ENCODE measurements at places on chromosomes 12 and 14. TPM values are rescaled to one million over a fixed set of nuclear protein-coding genes. Genes with fewer than 3 reads are reported as not detected.

AMIGO2 gene
- 19.3 TPM for total RNA-seq

RAPGEF3 gene
- total RNA-seq, result 6.7 TPM

RDH11 gene
- 103 TPM for total RNA-seq

OTUB2 gene
- 7.7 TPM for total RNA-seq

L3HYPDH gene
- 108 TPM for total RNA-seq

PRPF39 gene
- total RNA-seq, result 19.2 TPM

PLEKHD1 gene
- total RNA-seq, result 0.15 TPM

HSPB8 gene
- total RNA-seq, result 11.4 TPM

APEX1 gene
- 147 TPM for total RNA-seq

NUDT14 gene
- total RNA-seq, result 82.1 TPM

TEX52 gene
- not detected for total RNA-seq

CLEC2A gene
- not detected for total RNA-seq

CDCA4 gene
- total RNA-seq, result 113 TPM

PSMD9 gene
- total RNA-seq, result 241 TPM

- DNase-seq, result no peak
These were observed 236.0 kb downstream of the ETNK1 start for GRCh38 chr12:22860926-22861325.

GRCh38 chr12:6368906-6369525, 6.3 kb downstream of the SCNN1A start:
- DNase-seq, result no peak

GRCh38 chr14:75800792-75801191, 139.7 kb downstream of the TTLL5 start:
- DNase-seq, result peak; percentile 34

- DNase-seq, result no peak
These were observed 75.9 kb downstream of the LMNTD1 start for GRCh38 chr12:25477217-25477616.

DNA sequence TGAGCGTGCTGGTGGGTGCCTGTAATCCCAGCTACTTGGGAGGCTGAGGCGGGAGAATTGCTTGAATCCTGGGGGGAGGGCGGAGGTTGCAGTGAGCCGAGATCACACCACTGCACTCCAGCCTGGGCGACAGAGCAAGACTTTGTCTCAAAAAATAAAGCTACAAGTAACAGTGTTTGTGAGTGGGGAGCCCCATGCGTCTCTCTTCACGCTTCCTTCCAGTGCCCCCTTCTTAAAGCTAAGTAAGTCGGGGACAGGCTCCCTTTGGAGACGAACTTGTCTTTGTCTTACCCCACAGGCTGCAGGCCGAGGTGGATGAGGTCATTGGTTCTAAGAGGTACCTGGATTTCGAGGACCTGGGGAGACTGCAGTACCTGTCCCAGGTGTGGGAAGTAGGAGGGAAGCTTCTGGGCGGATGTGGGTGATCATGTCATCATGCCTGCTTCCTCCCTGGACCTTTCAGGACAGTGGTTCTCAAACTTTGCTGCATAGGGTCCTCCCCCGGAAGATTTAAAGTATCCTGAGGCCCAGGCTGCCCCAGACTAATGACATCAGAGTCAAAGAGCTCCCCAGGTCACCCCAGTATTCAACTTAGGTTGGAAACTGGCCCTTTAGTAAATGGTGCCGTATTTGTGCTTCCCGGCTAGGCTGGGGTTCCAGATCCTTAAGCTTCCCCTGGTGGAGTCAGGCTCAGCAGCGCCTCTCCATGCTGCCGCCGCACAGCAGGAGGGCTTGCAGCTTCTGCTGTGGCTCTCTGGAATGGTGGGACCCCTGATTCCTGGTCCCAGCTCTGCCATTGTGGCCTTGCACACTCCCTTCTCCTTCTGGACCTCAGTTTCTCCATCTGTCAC, 37.1 kb downstream of the CYP46A1 start:
- no peak for DNase-seq

GRCh38 chr14:92729634-92730358, 18.6 kb downstream of the LGMN start:
- peak; percentile 88 for DNase-seq

GRCh38 chr14:73719791-73720190, 5.6 kb upstream of the PNMA1 start:
- DNase-seq, result peak; percentile 0

DNA sequence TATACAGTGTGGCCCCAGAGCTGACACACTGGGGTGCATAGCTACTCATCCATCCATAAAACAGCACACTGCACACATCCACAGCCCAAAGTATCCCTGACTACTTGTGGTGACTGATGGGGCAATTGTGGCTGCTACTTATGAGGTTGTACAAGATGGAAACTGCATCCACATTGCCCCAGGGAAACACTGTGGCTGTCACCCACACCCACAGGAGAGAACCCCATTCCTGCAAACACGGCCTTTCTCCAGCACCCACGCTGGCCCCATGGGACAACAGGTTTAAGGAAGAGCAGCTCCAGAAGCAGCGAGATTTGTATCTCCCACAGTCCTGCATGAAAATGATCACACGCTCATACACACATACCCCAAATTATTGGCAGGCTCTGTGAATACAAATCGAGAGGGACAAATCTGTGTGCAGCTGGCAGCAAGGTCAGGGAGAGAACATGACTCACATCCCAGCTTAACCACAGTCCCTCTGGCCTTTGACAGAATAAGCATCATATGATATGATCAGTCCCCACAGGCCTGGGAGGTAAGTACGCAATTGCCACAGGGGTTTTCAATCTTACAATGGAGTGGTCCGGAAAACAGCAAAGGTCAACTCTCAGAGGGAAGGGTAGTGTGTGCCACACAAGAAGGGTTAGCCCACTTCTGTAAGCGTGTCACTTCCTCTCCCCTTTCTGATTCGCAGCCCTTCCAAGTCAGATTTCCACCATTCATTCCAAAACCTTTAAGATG, 61.9 kb downstream of the ESR2 start:
- peak; percentile 88 for DNase-seq

DNA sequence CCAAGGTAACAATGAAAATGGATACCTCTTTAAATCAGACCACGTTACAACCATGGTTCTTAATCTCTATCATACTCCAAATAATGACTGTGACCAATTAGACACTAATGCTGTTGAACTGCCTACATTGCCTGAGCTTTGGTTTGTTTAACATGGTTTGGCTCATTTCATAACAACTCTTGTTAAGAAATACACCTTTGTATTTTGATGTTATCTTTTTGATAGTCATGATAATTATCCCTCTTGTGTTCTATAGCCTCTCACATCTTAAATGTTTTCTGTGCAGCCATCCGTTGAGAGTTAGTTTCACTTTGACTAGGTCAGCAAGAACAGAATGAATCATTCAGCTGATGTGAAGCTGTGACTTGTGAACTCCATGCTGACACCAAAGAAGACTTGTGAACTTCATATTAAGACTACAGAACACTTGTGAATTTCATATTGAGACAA, 75.5 kb upstream of the RERGL start:
- DNase-seq, result peak; percentile 6

GRCh38 chr12:56995201-56995929, 11.0 kb downstream of the ZBTB39 start:
- DNase-seq, result no peak

GRCh38 chr14:50974118-50974517, 29.8 kb upstream of the PYGL start:
- DNase-seq, result no peak

GRCh38 chr14:86035882-86036281, 505.9 kb downstream of the FLRT2 start:
- DNase-seq, result peak; percentile 34

- no peak for DNase-seq
These were observed 193.0 kb upstream of the TMEM132C start for GRCh38 chr12:128073937-128074336.

DNA sequence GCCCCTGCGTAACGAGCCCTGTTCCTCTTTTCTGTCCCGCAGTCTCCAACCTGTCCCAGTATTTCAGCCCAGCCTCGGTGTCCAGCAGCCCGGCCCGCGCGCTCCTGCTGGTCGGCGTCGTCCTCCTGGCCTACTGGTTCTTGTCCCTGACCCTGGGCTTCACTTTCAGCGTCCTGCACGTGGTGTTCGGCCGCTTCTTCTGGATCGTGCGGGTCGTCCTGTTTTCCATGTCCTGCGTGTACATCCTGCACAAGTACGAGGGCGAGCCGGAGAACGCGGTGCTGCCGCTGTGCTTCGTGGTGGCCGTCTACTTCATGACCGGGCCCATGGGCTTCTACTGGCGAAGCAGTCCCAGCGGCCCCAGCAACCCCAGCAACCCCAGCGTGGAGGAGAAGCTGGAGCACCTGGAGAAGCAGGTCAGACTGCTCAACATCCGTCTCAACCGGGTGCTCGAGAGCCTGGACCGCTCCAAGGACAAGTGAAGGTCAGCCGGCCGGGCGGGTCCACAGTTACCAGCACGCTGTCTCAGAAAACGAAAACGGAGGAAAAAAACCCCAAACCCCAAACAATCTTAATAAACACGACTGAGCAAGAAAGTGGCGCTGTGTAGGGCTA, 31.6 kb downstream of the BRI3BP start:
- no peak for DNase-seq

DNA sequence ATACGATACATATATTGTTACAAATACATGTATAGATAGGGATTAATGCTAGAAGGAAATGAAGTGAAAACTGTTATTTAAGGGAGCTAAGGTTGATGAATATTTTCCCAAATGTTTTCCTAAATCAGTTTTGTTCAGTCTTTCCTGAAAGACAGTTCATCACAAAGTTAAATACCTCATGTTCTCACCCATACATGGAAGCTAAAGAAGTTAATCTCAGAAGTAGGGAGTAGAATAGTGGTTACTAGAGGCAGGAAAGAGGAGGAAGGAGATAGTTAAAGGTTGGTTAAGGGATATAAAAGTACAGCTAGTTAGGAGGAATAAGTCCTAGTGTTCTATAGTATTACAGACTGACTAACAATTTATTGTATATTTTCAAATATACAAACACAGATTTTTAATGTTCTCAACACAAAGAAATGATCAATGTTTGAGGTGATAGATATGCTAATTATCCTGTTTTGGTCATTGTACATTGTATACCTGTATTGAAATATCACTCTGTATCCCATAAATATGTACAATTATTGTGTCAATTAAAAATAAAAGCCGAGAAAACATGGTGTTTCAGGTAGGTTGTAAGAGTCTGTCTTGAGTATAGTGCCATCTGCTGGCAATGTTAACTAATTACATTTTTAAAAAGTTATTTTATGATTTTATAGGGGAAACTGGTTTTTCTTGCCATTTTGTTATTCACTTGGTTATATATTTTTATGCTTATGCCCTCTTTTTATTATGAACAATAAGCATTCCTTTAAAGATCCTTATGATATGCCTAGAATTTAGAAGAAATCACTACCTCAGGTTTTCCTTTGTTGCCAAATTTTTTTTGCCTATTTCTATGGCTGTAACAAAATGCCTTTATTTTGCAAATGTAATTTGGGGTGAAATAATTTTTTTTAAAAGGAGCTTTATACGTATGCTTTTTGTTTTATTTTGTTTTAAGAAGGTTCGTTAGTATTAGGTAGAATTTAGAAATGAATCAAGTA, 26.9 kb downstream of the ZDHHC17 start:
- DNase-seq, result peak; percentile 57

DNA sequence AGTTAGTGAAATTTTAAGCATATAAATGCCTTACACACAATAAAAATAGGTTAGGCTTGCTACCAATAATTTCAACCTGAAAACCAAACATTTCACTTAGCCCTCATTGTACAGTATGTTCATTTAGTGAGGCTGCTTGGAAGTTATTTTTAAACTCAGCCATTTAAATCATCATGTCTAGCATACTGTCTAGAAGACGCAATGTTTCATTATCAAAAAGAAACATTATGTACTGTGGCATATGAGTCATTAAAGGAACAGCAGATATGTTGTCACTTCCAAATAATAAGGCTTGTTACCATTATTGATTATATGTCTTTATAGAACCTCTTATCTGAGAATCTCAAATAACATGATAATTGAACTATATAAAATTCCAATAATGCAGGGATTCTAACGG, 304.7 kb downstream of the RMST start:
- no peak for DNase-seq

GRCh38 chr12:5047729-5048128, 4.0 kb downstream of the KCNA5 start:
- no peak for DNase-seq

GRCh38 chr12:91222746-91223145, 40.1 kb upstream of the DCN start:
- DNase-seq, result peak; percentile 48

- DNase-seq, result no peak
These were observed 76.6 kb downstream of the DERA start for GRCh38 chr12:15987696-15988095.

DNA sequence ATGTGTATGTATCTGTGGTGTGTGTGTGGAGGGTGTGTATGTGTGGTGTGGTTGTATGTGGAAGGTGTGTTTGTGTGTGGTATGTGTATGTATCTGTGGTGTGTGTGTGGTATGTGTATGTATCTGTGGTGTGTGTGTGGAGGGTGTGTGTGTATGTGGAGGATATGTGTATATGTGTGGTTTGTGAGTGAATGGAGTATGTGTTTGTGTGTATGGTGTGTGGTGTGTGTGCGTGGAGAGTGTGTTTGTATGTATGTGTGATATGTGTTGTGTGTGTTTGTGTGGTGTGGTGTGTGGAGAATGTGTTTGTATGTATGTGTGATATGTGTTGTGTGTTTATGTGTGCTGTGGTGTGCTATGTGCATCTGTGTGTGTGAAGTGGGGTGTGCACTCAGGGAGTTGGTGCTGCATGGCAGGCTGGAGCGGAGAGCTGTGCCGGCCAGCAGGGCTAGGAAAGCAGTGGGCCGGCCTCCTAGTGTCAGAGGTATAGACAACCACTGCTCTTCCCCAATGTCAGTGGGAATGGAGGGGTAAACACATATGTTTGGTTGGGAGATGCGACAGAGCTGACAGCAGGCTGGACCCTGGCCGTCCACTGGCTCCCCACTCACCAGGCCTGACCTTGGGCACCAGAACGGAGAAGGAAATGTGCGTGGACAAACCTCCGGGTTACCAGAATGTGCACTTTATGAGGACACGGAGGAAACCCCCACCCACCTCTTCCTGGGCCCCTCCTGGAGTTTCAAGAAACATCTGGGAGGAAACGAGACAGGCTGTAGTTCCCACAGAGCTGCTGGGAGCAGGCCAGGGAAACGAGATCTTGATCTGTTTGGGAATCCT, 60.7 kb downstream of the CLMN start:
- DNase-seq, result no peak

DNA sequence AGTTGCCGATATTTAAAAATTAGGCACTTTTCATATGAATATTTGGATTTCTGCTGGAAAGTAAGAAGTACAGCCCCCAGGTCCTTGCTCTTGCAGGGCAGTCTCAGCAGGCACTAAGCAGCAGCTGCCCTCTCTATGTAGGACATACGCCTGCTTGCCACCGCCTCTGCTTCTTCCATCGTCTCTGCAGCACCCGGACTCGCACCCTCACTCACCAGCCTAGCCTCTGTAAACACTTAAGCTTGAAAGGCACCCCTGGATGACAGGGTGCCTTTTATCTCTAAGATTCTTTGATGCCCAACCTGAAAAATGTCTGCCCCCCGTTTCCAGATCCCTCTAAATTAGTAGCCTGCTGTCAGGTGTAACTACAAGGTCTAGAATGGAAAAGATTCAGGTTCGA, 19.0 kb downstream of the OTUB2 start:
- no peak for DNase-seq

DNA sequence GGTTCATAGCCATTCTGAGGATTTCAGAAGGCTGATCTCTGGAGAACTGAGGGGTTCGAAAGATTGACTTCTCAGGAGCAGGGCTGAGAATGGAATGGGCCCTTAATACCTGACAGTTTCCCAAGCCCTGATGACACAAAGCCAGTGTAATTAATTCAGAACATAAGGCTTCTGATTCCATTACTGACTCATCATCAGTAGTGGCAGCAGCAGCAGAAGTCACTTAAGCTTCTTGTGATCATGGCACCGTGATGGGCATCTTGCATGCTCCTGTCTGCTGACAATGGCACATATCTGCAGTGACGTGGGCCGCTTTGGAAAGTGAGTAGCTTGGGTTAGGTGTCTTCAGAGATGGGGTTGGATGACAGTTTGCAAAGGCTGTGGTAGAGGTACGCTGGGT, 38.2 kb upstream of the GSG1 start:
- no peak for DNase-seq

Measured in PC-3 (cell line).